ENCODE measurements at places on chromosomes 1 and 21.

- peak; percentile 23 for DNase-seq
These were observed 68.7 kb downstream of the RGL1 start for GRCh38 chr1:183873642-183874041.

DNA sequence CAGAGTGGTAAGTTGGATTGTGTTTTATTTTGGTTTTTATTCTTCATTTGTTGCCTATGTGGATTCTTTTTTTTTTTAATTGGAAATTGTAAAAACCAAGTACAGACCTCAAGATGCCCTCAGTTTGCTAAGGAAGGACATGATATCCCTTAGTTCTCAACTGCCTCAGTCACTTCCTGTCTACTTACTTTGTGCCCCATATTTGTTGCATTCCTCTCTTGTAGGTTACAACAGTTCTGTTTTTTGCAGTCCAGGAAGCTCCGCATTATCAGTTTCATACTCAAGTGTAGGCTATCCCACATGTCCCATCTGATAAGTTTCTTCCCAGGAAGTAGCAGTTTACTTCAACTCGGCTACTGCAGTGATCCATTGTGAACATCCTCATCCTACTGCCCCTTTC, 82.0 kb downstream of the RPAP2 start:
- DNase-seq: no peak

GRCh38 chr1:84386716-84387479, 11.4 kb upstream of the DNASE2B start:
- no peak for DNase-seq

DNA sequence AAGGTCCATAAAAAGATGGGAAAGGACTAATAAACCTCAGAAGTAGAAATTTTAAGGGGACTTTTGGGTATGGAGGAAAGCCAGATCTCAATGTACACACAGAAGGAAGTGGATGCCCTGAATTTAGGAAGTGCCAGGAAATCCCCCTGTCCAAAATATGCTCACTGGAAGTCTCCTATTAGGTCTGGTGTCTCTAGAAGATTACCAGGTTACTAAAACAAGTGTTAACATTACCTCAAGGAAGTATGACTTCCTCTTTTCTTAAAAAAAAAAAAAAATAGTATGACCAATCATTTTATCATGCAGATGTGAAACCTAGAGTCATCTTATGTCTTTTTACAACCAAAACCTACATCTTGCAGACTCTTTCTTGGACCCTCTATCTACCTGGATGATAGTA, 30.7 kb downstream of the CD58 start:
- no peak for DNase-seq

GRCh38 chr1:12478612-12478985, 139.4 kb downstream of the DHRS3 start:
- no peak for DNase-seq

GRCh38 chr1:25889470-25889869, 14.0 kb upstream of the PAQR7 start:
- DNase-seq: peak; percentile 36

DNA sequence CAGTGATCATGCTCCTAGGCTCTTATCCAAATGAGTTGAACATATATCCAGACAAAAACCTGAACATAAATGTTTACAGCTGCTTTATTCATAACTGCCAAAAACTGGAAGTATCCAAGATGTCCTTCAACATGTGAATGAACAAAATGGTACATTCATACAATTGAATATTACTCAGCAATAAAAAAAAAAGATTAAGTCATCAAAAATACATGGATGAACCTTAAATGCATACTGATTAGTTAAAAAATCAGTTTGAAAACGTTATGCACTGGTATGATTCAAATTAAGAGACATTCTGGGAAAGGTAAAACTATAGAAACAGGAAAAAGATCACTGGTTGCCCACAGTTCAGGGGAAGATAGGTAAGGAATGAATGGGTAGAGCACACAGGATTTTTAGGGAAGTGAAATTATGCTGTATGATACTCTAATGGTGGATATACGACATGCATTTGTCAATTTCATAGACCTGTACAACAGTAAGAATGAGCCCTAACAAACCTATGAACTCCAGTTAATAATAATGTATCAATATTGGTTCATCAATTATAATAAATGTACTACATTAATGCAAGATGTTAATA, 3.1 kb downstream of the LRRC40 start:
- no peak for DNase-seq

DNA sequence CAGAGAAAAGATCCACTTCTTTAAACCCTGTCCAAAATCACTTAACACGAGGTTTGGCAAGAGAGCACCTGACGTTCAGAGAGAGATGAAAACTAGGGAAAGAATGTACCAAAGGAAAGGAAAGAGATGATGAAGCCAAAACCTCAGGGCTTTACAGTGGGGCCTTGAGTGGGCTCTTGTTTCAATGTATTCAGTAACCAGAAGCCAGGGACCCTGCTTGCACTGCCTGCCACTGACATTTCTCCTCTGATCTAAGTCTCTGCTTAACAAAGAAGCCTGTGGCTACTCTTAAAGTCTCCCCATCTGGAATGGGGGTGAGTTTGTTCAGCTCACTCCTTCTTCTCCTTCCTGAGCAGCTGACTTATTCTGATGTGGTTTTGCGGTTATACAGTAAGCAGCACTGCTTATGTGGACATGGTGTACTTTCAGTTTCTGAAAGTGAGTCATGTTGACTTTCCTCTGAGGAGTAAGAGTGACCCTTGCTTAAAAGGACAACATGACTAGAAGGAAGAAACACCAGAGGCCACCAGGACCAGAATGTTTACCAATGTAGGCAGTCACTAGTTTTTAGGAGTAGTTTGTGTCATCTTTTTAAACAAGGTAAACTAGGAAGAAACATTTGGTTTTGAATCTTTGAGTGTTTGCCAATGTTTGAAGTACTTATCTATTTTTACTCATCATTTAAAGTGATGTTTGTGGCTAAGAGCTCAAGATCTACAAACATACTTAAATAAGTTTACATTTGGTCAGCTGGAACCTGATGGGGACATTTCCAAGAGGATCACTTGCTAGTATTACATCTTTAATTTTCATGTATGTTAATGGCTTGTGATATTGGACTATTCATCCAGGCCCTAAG, 87.4 kb downstream of the FASLG start:
- no peak for DNase-seq

DNA sequence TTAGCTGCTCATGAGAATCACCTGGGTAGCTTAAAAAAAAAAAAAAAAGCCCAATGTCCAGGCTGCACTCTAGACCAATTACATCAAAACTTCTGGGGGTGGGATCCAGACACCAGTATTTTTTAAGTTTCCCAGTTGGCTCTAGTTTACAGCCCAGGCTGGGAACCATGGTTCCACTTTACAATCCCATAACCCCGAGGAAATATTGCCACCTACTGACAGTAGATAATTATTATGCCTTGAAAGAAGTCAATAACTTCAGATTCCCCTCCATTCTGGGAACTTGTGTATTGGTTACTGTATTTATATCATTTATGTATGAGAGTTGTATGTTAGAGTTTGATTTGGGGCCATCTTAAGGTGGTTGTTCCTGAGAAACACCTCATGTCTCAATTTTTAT, 100.2 kb downstream of the SPATA46 start:
- peak; percentile 81 for DNase-seq

DNA sequence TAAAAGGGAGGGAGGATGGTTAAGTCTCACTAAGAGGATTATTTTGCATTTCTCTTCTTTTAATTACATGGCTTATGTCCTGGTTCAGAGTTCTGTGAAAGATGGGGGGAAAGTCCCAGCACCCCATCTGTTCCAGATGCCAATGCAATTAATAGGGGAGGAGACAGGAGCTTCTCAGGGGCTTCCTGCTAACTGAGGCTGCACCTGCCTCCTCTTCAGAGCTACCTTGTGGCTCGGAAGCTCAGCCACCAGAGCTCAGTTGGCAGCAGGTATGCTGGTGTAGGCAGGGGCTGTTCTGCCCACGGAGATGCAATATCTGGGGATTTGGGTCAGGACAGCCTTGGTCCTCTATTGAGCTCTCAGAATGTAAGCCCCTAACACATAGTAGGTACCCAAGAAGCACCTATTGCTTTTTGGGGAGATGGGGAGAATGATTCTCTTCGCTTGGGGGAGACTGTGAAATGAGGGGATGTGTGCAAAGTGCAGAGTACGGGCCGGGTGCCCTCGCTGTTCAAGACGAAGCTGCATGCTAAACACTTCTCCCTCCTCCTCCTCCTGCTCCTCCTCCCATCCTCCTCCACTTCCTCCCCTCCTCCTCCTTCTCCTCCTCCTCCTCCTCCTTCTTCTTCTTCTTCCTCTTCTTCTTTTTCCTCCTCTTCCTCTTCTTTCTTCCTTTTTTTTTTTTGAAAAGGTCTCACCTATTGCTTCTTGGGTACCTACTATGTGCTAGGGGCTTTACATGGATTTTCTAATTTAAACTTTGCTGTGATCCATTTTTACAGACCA, 279.0 kb downstream of the PTPRU start:
- peak; percentile 96 for DNase-seq

GRCh38 chr1:174491606-174492005, 43.8 kb downstream of the GPR52 start:
- peak; percentile 24 for DNase-seq

GRCh38 chr1:69163241-69163640, 404.5 kb upstream of the LRRC7 start:
- DNase-seq: no peak

GRCh38 chr1:18398791-18399530, 81.8 kb upstream of the KLHDC7A start:
- no peak for DNase-seq

DNA sequence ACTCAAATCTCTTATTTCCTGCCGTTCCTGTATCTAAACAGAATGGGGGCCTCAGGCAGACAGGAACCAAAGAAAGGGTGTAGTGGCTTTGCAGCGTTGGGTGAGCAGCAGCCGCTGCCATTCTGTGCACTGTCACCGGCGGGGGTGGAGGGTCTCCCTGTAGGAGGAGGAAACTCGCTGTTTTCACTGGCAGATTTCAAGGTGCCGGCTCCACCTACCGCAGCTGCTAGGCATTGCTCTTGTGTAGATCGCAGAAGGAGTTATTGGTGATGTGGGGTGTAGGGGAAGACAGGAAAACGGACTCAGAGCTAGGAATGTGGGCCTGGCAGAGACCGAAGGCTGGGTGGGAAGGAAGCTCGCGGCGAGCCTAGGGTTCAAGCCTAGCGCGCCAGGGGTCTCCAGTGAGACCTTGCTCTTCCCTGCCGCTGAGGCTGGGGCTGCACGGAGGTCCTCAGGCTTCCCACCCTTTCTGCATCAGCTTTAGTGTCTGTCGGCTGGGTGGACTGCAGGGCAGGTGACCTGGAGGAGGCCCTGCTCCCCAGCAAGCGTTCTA, 20.8 kb downstream of the ATP5PO start:
- peak; percentile 96 for DNase-seq

- DNase-seq: no peak
These were observed 41.3 kb downstream of the PGM1 start for GRCh38 chr1:63634471-63634870.

DNA sequence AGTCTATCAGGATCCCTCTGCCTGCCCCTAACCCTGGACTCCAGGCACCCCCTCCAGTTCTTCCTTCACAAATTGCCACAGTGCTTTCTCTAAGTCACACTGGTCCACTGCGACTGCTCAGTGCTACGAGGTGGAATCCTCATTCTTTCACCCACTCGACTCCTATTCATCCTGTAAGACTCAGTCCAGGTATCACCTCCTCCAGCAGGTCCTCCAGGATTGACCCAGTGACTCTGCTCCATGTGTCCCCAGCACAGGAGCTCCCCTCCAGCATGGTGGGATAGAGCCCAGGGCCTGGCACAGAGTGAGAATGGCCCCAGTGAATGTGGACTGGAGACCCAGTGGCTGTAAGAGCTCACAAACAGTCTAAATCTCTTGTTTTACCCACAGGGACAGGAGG, 45.5 kb upstream of the WNT4 start:
- no peak for DNase-seq

- peak; percentile 85 for DNase-seq
These were observed 1.4 kb downstream of the DAB1 start for GRCh38 chr1:57422271-57423134.

DNA sequence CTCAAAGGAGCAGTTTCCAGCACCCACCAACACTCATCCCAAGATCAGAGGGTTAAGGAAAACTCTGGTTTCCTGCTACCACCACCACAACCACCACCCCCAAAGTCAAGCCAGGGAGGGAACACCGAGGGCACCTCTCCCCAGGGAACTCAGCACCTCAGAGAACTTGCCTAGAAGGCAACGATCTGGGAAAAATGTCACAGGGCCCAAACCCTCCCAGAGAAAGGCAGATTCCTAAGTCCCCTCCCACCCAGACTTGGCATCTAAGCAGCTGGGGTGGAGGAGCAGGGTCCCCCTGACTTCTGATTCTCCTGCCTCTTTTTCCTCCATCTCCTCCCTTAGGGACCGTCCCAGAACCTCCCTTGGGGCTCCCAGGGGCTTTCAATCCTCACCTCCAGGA, 10.6 kb downstream of the KANK4 start:
- DNase-seq: no peak

- no peak for DNase-seq
These were observed 65.1 kb upstream of the DPT start for GRCh38 chr1:168794057-168794456.

DNA sequence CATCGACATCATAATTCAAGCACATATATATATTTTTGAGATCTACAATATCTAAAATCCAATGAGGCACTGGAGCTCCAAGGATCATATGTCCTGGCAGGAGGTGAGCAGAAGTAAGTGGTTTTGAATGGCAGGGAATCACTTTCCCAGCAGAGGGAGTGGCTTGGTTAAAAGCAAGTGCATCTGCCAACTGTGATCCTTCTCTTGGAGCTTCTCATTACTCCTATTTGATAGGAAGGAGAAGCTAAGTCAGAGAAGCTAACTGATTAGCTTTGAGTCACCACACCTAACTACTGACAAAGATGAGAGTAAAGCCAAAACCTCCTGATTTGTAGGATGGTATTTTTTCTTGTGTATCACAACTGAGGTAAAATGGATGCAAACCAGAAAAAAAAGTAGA, 55.0 kb downstream of the ALG14 start:
- peak; percentile 73 for DNase-seq

GRCh38 chr1:180787628-180788307, 124.9 kb upstream of the KIAA1614 start:
- no peak for DNase-seq

GRCh38 chr1:88998716-88999115, 6.3 kb upstream of the KYAT3 start:
- DNase-seq: peak; percentile 93

GRCh38 chr1:198234520-198235251, 77.9 kb downstream of the NEK7 start:
- peak; percentile 37 for DNase-seq

DNA sequence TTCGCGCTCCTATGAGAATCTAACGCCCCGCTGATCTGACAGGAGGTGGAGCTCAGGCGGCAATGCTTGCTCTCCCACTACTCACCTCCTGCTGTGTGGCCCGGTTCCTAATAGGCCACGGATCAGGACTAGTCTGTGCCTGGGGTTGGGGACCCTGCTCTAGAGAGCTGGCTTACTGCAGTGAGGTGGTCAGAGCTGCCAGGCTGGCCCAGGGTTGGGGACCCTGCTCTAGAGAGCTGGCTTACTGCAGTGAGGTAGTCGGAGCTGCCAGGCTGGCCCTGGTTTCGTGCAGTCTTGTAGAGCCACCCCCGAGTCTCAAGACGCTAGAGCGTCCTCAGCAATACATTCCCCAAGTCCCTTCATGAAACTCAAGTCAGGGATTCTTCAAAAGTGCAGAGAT, 27.5 kb downstream of the SLC37A1 start:
- no peak for DNase-seq

- DNase-seq: no peak
These were observed 74.5 kb upstream of the B3GALT2 start for GRCh38 chr1:193260896-193261295.

GRCh38 chr1:14090062-14090461, 390.1 kb downstream of the PRDM2 start:
- DNase-seq: no peak

- DNase-seq: no peak
These were observed 81.0 kb downstream of the RGS7 start for GRCh38 chr1:241275981-241276380.

- no peak for DNase-seq
These were observed 60.4 kb downstream of the CAPN2 start for GRCh38 chr1:223772771-223773160.

All from NCI-H82 (cell line).